Activated CD4-positive, alpha-beta T cell treated with anti-CD3 and anti-CD28 coated beads, Interleukin-2, Interleukin-6, amounts not matched to agents 100 ng/mL and 50 ng/mL, durations not matched to agents 16 hours and 8 hours (primary cell): ENCODE measurements at places on chromosomes 16 and 17.
A peak's percentile ranks its signal among the peaks of the same experiment; 100 is the strongest.

DNA sequence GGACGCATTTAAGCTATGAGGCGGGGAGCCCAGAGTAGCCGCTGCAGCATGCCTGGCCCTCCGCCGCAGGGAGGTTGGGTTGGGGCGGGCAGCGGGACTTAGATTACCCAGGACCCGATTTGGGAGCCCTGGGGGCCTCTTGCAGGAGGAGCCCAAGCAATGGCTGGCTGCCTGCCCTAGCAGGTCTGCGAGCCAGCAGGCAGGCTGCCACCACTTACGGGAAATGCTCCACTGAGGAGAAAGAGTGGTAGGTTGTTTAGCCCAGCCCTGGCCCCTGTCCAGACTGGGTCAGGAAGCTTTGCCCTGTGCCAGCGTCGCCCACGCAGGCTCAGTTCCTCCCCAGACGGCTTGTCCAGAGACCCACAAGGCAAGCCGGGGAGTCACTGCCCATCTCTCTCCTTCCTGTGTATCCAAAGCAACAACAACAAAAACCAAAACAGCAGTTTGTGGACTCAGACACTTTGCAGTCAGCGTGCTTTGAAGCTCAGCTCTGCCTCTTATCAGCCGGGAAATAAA is 10.3 kb upstream of the TVP23A start:
- no peak for DNase-seq

GRCh38 chr16:84344781-84345180 is 23.6 kb upstream of the ATP2C2 start:
- no peak for DNase-seq

GRCh38 chr16:86669937-86670749 is 91.8 kb downstream of the FOXL1 start:
- no peak for DNase-seq

- DNase-seq = peak; percentile 36
Observed at GRCh38 chr16:86044241-86044671, 145.3 kb downstream of the IRF8 start.

- DNase-seq = no peak
Observed at GRCh38 chr16:67770346-67770991, 35.9 kb downstream of the RANBP10 start.
